PC-3 (cell line): ENCODE measurements at places on chromosomes 5 and 9. TPM values are rescaled to one million over a fixed set of nuclear protein-coding genes. Genes with fewer than 3 reads are reported as not detected.
A peak's percentile ranks its signal among the peaks of the same experiment; 100 is the strongest.

The PCDHAC2 gene
- 4.2 and 8.2 TPM in 2 replicates for total RNA-seq

GRCh38 chr9:99677281-99677680 lies 144.4 kb upstream of the NR4A3 start:
- H3K4me1 ChIP-seq: no peaks in the 10 kb centered on the region
- DNase-seq: peak; percentile 5
- no peaks in the 10 kb centered on the region for H3K27me3 ChIP-seq
- no peaks in the 10 kb centered on the region for H3K36me3 ChIP-seq

The FBXL7 gene
- 0.18 TPM in 1 of 2 replicates, not detected in the other for total RNA-seq

The FOXD4L5 gene
- 0.04 TPM in 1 of 2 replicates, not detected in the other for total RNA-seq

The G3BP1 gene
- total RNA-seq: 133 and 157 TPM in 2 replicates

DNA sequence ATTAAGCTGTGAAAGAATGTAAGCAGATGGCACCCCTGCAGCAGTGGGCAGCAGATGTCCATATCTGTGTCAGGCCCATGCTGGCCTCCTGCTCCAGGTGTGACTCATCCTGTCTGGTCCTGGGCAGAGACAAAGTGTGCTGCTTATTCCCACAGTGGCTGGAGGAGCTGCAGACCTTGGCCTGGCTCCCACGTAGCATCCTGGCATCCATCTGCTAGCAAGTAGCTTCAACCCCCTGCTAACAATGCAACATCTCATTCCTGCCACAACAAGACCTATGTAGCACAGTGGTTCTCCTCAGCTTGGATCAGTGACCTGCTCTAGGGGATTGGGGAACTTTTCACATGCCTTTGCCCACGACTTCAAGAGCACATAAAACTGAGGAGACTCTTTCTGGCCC lies 126.4 kb upstream of the SLC12A2 start:
- peak overlapping the region; percentile 90 for H3K27ac ChIP-seq
- H3K4me1 ChIP-seq: peaks cover 39% of the 10 kb centered on the region
- no peak overlapping the region for H3K4me3 ChIP-seq
- H3K27me3 ChIP-seq: no peaks in the 10 kb centered on the region
- peak; percentile 62 for DNase-seq

The SEC61B gene
- total RNA-seq: 91.3 and 107 TPM in 2 replicates

DNA sequence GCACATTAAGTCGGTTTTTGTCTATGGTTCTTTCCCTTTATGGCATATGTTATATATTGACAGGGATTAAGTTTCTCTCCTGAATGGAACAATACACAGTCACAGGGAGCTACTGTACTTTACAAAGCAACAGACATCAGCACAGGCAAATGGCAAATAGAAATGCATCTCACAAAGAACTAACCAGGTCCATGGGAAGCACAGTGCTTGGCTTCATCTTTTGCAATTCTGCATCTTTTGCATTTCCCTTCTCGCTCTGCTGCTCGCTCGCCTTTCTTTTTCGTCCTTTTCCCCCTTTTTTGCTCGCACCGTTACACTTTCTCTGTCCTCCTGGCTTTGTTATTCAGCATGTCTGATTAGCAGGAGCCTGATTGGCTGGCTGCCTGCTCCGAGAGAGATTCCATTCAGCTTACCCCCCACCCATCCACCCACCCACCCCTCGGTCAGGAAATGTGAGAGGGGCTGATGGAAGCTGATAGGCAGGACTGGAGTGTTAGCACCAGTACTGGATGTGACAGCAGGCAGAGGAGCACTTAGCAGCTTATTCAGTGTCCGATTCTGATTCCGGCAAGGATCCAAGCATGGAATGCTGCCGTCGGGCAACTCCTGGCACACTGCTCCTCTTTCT lies at the start of gene ADAMTSL1:
Gene ADAMTSL1, plus strand, starts transcription at position 502 of the 628 bp plus-strand sequence. Its CDS starts 80 bp downstream, at position 582.
- no peaks in the 10 kb centered on the region for H3K27me3 ChIP-seq
- peaks cover 45% of the 10 kb centered on the region for H3K4me1 ChIP-seq
- H3K36me3 ChIP-seq: no peaks in the 10 kb centered on the region
- no peak for DNase-seq

GRCh38 chr5:98999631-99000030 lies 70.8 kb upstream of the CHD1 start:
- H3K36me3 ChIP-seq: no peaks in the 10 kb centered on the region
- H3K27ac ChIP-seq: no peak overlapping the region
- no peak for DNase-seq
- no peak overlapping the region for H3K4me3 ChIP-seq

GRCh38 chr5:143182901-143183820 lies 220.3 kb downstream of the NR3C1 start:
- no peak overlapping the region for H3K4me3 ChIP-seq
- DNase-seq: no peak
- no peak overlapping the region for H3K27ac ChIP-seq
- no peaks in the 10 kb centered on the region for H3K36me3 ChIP-seq
- peaks cover 8% of the 10 kb centered on the region for H3K4me1 ChIP-seq

DNA sequence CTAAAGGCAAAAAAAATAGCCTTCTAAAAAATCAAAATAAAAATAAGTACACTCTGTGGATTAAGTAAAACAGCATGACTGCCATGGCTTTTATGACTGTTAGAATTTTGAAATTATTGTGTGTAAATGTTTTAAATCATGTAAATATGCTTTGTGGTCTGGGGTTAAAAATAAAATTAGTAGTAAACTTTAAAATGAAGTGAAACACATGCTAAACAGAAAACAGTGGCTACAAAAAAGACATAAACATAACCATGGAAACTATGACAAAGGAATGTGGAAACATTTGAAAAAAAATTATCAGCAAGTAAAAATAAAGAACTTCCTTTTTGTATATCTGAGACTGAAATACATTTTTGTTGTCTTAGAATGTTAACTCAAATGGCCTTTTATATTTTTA lies 134.5 kb upstream of the SPEF2 start:
- H3K36me3 ChIP-seq: no peaks in the 10 kb centered on the region
- DNase-seq: no peak
- H3K4me3 ChIP-seq: no peak overlapping the region

DNA sequence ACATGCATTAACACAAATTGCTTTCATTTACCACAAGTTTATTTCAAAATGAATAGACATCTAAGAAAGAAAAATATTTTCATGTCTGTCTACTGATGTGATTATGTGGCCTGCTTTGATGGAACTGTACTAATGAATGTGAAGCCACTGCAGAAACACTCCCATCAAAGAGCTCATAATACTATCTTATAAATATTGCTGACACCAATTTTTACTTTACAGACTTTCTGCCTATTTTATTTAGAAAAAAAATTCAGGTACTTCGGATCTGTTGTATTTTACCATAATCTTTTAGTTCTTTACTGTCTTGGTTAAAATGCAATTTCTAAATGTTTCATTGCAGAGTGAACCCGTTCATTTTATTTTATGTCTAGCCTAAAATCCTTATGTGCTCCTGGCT lies 281.9 kb downstream of the ICE1 start:
- H3K36me3 ChIP-seq: no peaks in the 10 kb centered on the region
- H3K4me1 ChIP-seq: no peaks in the 10 kb centered on the region
- H3K4me3 ChIP-seq: no peak overlapping the region
- peaks cover 59% of the 10 kb centered on the region for H3K27me3 ChIP-seq
- no peak overlapping the region for H3K27ac ChIP-seq

DNA sequence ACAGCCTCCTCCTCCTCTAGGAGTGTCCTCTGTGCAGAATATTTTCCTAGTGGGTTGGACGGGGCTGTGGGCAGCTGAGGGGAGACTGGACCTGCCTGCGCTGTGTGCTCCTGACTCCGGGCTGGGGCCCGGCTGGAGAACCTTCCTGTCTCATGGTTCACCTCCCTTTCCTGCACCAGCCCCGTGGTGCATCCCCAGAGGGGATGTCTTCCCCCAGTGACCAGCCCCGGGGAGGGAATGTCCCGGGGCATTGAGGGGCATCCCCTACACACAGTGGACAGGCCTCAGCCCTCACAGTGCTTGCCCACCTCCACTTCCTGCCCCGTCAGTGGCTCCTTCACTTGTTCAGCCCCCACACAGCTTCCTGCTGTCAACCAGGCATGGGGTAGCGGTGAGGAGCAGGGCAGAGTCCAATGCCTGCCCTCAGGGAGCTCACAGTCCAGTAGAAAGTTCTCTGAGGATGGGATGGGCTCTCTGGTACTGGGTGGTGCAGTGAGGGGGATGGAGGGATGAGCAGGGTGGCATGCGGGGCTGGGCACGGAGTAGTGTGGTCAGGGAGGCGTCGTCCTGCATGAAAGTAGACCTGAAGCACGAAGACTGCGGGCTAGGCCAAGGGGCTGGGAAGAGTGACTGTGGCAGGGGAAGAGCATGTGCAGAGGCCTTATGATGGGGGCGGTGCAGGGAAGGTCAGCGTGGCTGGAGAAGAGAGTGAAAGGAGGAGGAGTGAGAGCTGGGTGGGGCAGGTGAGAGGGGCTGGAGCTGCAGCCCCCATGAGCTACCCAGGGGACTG lies 52.1 kb upstream of the PITX1 start:
- H3K27ac ChIP-seq: peak overlapping the region; percentile 85
- no peaks in the 10 kb centered on the region for H3K27me3 ChIP-seq
- no peaks in the 10 kb centered on the region for H3K36me3 ChIP-seq
- no peak overlapping the region for H3K4me3 ChIP-seq

- no peaks in the 10 kb centered on the region for H3K4me1 ChIP-seq
- DNase-seq: no peak
- H3K27ac ChIP-seq: no peak overlapping the region
- H3K4me3 ChIP-seq: no peak overlapping the region
- no peaks in the 10 kb centered on the region for H3K36me3 ChIP-seq
These were observed 74.9 kb downstream of the UNC13B start for GRCh38 chr9:35236692-35237091.

DNA sequence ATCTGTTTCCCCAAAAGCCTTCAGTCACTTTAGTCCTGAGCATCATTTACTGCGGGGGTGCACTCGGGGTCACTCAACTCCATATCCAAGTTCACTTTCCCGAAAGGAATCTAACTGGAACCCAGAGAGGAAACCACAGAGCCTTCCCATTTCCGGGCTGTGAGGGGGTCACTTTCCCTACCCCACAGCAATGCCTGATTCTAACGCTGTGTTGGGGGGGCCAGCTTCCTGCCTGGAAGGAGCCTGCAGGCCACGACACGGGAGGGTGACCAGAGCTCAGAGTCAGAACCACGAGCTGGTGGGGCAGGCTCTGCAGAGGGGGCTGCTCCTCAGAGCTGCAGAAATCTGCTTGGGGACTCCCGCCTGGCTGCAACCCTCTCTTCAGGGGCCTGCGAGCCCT lies 20.3 kb downstream of the BRD9 start:
- no peak overlapping the region for H3K27ac ChIP-seq
- H3K36me3 ChIP-seq: peaks cover 86% of the 10 kb centered on the region
- no peak for DNase-seq
- H3K27me3 ChIP-seq: no peaks in the 10 kb centered on the region
- no peak overlapping the region for H3K4me3 ChIP-seq
- H3K4me1 ChIP-seq: no peaks in the 10 kb centered on the region

DNA sequence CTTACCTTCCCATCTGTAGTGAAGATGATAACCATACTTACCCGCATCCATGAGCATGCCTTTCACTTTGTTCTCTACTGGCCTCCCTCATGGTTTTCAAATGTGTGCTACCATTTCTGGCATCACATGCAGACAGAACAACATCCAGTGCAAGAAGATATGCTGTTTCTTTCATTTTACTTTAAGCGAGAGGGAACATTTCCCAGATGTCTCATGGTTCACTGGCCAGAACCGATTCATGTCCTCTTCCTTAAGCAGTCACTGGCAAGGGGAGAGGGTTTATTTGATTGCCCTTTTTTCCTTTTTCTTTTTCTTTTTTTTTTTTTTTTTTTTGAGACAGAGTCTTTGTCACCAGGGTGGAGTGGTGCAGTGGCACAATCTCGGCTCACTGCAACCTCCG lies 37.7 kb downstream of the ARRDC3 start:
- H3K27me3 ChIP-seq: no peaks in the 10 kb centered on the region
- no peak overlapping the region for H3K4me3 ChIP-seq
- no peaks in the 10 kb centered on the region for H3K36me3 ChIP-seq
- no peaks in the 10 kb centered on the region for H3K4me1 ChIP-seq

DNA sequence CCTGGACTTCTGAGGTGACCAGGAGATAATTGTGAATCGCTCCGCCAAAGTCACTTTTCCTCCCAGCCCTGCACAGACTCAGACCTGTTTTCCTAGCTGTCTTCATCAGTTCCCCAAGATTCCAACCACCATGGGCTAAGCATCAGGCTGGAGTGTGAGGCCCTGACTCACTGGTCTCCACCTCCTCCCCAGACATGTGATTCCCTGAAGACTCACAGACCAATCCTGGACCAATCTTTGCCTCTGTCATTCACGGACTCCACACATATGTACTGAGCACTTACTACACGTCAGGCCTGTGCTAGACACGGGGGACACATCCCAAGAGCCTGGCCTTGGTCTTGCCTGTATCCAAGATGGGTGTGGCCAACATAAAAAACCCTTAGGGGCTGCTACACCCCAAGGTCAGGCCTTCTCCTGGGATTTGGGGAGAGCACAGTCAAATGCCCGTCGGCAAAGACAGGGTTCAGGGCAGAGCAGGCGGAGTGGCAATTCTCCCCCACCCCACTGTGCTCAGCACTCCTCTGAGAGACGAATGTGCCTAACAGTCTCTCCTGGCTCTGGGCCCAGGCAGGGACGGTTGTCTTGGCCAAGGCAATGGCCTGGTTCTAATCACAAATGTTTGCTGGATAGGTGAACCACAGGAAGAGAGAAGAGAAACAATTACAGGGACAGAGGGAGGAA lies 11.9 kb downstream of the EEIG1 start:
- H3K27me3 ChIP-seq: no peaks in the 10 kb centered on the region
- H3K27ac ChIP-seq: peak overlapping the region; percentile 79
- peak; percentile 36 for DNase-seq
- peaks cover 55% of the 10 kb centered on the region for H3K4me1 ChIP-seq

- DNase-seq: no peak
- H3K27me3 ChIP-seq: peaks cover 19% of the 10 kb centered on the region; the same call in 1 of the 2 replicates
- H3K27ac ChIP-seq: no peak overlapping the region
- no peak overlapping the region for H3K4me3 ChIP-seq
- H3K36me3 ChIP-seq: no peaks in the 10 kb centered on the region
- H3K4me1 ChIP-seq: no peaks in the 10 kb centered on the region
These were observed 129.4 kb downstream of the SLIT3 start for GRCh38 chr5:169171515-169171914.

DNA sequence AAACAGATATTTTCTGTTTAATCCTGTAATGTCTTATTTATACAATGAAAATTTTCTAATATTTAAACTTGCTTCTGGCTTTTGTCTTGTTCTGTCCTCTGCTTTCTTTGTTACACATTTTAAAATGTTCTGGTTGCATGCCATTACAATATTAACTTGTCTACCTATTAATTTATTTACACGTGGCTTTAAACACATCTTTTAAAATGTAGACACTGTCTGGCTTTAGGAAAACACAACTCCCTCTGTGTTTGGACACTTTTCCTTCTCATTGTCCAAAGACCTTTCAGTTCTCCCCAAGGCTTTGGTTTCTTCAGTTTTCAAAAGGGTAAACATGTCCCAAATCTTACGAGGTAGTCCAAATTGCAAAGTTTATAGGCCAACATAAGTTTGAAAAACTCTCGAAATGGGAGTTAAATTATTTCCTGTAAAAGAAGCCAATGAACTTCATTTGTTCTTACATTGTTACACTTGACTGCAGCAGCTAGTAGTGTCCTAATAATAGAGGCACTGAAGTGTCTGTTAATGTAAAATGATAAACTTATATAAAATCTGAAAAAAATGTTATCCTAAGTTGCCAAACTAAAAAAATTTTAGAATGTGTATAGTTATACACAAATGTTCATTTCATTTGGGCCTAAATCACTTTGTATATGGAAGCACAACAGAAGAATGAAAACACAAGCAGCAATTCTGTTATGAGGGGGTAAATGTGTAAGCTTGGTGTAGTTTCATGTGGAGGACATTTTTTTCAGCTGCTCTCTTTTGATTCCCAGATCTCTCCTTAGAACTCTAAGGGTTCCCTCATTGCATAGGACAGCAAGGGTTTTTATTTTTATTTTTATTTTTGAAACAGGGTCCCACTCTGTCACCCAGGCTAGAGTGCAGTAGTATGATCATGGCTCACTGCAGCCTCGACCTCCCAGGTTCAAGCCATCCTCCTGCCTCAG lies 53.8 kb downstream of the ALDH1A1 start:
- no peak overlapping the region for H3K27ac ChIP-seq
- no peaks in the 10 kb centered on the region for H3K36me3 ChIP-seq
- no peaks in the 10 kb centered on the region for H3K4me1 ChIP-seq
- H3K4me3 ChIP-seq: no peak overlapping the region
- DNase-seq: no peak
- peaks cover 30% of the 10 kb centered on the region for H3K27me3 ChIP-seq

The EIF4EBP3 gene
- total RNA-seq: not detected in 2 replicates
